DND-41 (cell line): ENCODE measurements at places on chromosomes 2 and 18.
A peak's percentile ranks its signal among the peaks of the same experiment; 100 is the strongest.

- DNase-seq: no peak
Observed at GRCh38 chr18:37343542-37343851, 222.1 kb downstream of the CELF4 start.

DNA sequence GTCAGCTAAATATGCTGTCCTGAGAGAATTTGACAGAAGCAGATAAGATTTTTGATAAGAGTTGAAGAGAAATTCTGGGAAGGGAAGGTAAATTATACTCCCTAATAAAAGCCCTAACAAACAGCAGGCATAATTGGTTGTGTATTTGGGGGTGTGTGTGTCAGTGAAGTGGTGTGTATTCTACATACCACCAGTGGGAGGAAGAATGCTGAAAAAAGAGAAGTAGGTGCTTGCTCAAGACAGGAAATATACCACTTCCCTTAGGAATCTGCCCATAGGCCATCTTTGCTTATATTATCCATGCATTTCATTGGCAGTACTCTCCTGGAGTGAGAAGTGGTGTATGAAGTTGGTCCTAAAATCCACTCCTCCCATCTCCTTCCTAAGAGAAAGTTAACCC, 76.2 kb downstream of the FMNL2 start:
- no peak for DNase-seq

DNA sequence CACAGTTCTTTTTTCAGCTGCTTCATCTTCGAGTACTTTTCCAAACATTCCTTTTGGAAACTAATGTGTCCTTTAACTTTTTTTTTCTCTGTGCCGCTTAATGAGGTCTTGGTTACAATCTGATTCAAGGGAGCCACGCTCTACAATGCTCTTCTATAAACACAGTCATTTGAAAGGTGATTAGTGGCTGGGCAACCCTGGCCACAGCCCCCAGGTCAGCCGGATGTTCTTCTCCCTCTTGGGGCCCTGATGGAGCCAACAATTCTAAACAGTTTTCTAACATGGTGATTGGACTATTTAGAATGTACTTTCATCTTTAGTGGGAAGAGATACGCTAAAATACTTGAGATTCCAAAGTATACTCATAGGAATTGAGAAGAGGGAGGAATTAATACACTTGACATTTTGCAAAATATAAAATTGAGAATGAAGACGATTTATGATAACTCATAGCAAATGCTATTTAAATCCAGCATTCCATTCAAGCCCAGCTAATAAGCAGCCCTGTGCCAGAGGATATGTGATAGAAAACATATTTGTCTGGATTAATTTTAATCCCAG, 83.7 kb upstream of the MBOAT2 start:
- no peak for DNase-seq

DNA sequence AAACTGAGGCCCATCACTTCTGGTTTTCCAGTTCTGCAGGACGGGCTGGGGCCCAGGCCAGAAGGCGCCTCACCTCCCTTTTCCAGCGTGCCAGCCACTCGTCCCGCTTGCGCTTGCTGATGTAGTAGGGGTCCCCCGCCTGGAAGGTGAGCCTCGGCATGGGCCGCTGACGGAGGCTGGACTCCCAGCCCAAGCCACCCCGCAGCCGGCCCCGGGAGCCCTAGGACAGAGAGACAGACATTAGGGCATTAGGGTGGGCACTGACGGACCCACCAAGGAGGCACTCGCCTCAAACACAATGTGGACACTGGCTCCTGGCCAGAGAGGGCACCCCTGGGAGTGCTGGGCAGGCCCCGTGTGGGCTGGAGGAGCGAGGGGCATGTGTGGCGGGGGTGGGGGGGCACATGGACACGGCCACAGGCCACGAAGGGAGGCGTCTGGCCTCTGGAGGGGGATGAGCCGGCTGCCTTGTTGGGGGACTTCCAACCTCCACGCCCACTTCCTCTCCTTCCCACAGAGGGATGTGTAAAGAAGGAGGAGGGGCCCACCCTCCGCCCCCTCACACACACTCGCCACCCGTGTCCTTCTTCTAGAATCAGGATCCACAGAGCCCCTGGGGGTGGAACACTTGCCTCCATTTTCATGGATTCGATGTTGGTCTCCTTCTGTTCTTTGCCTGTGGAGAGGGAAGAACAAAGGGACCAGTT, 66.7 kb downstream of the DNMT3A start:
- peak; percentile 48 for DNase-seq

DNA sequence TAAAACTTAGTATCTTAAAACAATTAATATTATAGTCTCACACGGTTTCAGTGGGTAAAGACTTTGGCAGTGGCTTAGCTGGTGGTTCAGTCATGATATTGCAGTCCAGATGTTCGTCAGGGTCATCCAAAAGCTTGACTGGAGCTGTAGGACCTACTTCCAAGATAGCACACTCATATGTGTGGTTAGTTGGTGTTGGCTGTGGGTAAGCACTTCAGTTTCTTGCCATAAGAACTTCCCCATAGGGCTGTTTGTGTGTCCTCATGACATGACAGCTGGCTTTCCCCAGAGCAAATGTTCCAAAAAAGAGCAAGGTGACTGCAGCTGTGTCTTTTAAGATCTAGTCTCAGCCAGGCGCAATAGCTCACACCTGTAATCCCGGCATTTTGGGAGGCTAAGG, 48.5 kb upstream of the EPC2 start:
- DNase-seq: no peak

DNA sequence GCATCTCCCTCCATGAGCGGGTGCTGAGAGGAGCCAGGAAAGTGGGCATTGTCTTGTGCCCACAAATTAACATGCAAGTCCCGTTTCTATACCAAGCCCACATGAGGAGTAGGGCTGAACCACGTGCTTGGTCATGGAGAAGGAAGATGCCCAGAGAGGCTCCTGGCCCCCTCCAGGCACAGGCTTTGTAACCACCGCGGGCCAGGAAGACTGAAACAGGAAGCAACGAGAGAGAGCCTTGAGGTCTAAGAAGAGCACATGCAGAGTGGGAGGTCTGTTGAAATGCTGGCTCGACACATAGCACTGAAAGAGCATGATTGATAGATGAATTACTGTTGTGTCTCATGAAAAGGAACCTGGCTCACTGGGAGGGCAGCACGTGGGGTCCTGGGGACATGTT, 36.3 kb downstream of the VWA3B start:
- peak; percentile 20 for DNase-seq

DNA sequence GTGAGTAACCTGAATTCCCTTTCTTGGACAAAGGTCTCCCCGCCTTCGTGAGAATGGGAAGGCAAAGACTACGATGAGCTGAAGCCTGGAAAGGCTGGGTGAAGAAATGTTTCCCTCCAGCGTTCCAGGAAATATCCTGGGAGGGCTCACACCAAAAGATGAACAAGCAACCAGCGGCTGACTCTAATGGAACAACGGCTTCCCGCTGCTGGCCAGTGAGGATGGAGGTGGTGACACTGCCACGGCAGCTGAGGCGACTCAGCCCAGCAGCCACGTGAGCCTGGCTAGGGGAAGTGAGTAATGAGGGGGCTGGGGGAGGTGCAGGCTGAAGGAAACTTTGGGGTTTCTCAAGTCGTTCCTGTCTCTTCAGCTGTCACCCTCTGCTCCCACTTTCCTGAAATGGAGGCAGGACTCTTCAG, 105.0 kb upstream of the SMAD7 start:
- no peak for DNase-seq

DNA sequence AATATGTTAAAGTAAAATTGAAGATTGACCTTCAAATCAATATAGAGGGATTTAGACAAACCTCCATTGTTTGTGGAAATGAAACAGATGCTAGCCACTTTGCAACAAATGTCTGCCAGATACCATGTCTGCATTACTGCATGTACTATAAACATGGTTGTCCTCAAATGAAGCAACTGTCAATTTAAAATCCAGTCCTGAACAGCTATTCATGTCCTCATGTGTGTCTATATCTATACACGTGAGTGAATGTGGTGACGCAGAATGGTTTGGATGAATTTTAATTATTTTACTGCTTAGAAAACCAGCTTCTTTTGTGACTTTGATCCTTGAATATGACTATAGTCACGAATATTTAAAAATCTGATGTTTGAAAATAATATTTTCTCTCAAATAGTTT, 71.5 kb downstream of the NYAP2 start:
- DNase-seq: no peak

- DNase-seq: no peak
Observed at GRCh38 chr2:150911766-150912280, 349.8 kb downstream of the RBM43 start.

DNA sequence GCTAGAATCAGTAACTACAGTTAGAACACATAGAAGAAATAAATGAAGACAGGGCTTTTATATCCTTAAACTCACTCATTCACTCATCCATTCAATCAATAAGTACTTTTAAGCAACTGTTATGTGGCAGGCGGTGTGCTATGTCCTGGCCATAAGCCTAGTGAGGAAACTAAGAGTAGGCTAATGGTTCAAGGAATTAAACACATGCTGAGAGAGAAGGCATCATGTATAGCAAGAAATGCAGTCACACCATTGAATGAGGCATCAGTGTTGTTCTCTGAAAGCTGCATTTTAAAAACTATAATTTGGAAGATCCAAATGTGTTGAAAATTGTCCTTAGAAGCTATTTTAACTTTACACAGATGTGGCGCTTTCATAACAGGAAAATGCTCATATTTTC, 86.5 kb upstream of the DTNA start:
- no peak for DNase-seq

DNA sequence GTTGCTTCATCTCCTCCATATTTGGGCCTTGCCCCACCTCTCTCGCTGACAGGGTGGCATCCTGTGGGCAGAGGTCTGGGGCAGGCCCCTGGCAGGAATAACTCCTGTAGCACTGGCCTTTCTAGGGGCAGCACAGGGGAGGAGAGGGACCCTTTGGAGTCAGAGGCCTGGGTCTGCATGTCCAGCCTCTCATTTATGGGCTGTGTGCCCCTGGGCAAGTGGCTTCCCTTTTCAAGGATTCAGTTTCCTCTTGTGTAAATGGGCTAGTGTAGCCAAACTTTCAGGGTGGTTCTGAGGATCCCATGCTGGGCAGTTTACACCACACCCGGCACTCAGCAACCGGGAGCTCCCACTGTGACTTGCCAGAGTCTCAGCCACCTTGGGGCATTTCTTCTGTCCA, 23.4 kb downstream of the ADRA2B start:
- no peak for DNase-seq

- no peak for DNase-seq
Observed at GRCh38 chr2:80706541-80706940, 402.0 kb upstream of the LRRTM1 start.

DNA sequence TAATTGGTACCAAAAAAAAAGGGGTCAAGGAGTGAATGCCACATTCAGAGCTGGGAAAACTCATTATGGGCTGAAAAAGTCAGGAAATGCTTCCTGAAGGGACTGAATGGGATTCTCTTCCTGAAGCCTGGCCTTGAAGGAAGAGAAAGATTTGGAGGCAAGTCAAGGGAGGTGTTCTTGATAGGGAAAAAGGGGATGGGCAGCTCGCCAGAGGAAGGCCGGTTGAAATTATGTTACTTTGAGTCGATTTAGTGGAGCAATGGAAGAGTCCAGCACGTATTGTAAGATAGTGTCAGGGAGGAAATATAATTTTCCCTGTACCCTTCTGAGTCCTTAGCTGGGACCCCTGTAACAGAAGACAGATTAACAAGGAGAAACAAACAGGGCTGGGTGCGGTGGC, 115.3 kb upstream of the STPG4 start:
- DNase-seq: no peak

- no peak for DNase-seq
Observed at GRCh38 chr2:28658369-28658768, 93.3 kb upstream of the PPP1CB start.

DNA sequence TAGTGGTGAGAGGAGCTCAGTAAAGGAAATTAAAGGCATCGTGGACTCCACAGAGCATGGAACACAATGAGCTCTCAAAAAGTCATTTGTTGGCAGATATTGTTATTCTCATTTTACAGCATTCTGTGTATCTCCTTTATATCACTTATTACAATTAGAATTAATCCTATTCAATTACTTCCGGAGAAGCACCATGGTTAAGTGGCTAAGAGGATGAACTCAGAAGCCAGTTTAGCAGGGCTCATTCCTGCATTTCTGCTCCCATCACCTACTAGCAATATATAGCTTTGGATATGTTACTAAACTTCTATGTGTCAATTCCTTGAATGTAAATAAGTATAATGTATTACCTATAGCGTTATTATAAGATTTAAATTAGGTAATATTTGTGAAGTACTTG, 683.3 kb downstream of the IRS1 start:
- DNase-seq: no peak

DNA sequence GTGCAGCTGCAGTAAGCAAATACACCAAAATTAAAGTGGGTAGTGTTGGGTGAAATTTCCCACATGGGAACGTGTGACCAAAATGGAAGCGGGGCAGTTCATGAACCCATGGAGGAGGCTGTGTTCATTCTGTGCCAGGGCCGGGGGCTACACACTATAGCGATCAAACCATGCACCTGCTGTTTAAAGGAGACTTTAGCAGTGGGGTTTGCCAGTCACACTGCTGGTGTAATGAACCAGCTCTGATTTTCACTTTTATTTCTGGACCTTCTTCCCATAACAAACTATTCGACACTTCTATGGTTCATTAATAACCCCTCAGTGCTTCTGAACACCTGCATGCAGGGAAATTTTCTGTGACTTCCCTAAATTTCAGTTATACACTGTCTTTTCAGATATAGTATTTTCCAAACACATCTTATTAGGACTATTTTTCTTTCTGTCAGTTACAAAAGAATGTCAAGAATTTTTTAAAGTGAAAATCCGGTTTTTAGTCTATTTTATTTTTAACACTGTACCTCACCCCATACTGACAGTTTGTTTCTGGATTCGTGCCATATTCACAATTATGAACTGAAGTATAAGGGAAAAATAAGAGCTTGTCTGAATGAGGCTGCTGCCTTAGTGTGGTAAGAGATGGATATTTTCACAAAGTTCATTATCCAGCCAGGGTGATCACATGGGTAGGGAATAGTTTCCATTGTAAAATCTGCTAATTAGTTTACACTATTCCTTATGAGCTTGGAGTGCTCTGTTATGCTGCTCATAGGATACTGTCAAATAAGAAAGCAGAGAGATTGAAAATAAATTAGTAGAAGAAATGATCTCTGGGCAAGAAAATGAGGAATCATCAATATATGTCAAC, 111.3 kb upstream of the CAVIN2 start:
- DNase-seq: no peak

DNA sequence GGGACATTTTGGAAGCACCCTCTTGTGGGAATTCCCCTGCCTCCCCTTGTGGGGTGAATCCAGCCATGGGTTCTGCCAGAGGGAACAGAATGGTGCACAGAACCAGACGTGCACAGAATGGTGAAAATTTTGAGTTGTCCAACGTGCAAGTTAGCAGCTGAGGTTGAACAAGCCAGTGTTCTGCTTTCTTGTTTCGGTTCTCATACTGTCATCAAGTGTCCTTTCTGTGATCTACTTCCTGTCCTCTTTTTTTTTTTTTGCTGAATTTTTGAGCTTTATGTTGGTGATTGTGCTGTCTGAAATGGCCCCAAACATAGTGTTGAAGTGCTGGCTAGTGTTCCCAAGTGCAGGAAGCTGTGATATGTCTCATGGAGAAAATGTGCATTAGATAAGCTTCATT, 21.5 kb upstream of the REEP1 start:
- DNase-seq: no peak
